ENCODE measurements at places on chromosomes 7 and 10. TPM values are rescaled to one million over a fixed set of nuclear protein-coding genes. Genes with fewer than 3 reads are reported as not detected.

SYT15B gene
- 2.0 TPM for total RNA-seq

DNA sequence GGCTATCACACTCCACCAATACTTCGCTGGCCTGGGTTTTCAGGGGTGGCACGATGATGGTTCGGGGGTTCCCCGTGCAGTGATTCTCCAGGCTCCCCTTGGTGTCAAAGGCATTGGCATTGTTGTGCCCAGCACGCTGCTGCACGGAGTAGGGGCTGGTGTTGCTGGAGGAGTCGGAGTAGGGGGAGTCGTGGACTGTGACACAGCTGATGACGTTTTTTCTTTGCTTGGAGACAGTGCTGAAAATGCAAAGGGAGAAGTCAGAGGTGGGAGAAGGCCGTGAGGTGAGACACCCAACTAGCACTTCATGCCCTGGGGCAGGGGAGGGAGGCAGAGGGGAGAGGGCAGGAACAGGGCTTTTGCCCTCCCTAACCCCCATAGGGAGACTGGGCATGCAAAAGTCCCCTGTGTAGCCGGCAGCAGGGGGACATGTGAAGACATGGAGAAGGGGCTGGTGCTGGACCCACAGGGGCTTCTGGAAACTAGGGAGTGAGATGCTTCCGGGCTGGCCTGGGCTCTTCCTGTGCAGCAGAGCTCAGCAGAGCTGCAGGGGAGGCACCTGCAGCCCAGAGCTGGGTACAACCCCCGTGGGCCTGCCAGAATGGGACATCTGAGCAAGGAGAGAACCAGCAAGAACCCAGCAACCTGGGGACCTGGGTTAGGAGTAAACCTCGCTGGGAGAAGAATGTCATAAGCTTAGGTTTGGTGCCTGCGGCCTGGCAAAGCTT is 60.5 kb downstream of the CLEC2L start:
- H3K27me3 ChIP-seq, result no peaks in the 10 kb centered on the region
- H3K36me3 ChIP-seq, result peaks cover 100% of the 10 kb centered on the region
- no peak for DNase-seq
- H3K4me1 ChIP-seq, result no peaks in the 10 kb centered on the region
- H3K27ac ChIP-seq, result no peak overlapping the region

EPHA1 gene
- 87.5 TPM for total RNA-seq

GRCh38 chr7:42342381-42342780 is 105.4 kb upstream of the GLI3 start:
- H3K4me3 ChIP-seq, result no peak overlapping the region
- H3K27ac ChIP-seq, result no peak overlapping the region
- H3K4me1 ChIP-seq, result peaks cover 9% of the 10 kb centered on the region
- no peaks in the 10 kb centered on the region for H3K27me3 ChIP-seq
- no peak for DNase-seq

DNA sequence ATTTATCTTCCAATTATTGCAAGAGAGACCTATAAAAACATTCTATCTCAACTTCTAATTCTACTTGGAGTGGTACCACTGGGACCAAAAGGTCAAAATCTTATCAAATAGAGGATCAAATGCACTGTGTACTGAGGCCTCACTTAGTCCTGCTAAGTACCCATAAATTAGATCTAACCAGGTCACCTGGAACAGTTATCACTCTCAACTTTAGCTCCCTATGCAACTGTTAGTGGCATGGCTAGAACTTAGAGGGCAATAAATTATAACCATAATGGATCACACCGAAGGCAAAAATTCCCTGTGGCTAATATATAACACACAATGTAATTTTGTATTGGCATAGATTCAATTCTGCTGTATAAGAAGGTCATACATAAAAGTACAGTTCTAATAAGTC is 428.9 kb downstream of the PCDH15 start:
- H3K27ac ChIP-seq, result no peak overlapping the region
- H3K27me3 ChIP-seq, result no peaks in the 10 kb centered on the region
- H3K4me3 ChIP-seq, result no peak overlapping the region

GDF2 gene
- not detected for total RNA-seq

PAX4 gene
- total RNA-seq, result not detected

DNA sequence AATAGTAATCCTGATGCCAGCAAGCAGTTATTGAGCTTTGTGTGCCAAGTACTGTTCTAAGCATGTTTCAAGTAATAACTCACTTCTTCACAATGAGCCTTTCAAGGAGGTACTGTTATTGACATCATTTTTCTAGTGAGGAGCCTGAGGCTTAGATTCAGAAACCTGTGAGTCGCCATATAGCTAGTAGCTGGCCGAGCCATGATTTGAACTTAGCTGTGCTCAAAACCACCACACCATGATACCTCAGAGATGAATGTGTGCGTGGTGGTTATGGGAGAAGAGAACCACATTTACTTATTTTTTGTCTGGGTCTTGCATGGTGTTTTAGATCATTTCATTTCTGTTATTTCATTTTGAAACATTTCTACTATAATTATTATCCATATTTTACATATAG is 578.9 kb downstream of the AUTS2 start:
- no peak overlapping the region for H3K27ac ChIP-seq
- DNase-seq, result no peak
- H3K27me3 ChIP-seq, result no peaks in the 10 kb centered on the region
- peaks cover 3% of the 10 kb centered on the region for H3K4me1 ChIP-seq
- no peaks in the 10 kb centered on the region for H3K36me3 ChIP-seq
- H3K4me3 ChIP-seq, result no peak overlapping the region

DNA sequence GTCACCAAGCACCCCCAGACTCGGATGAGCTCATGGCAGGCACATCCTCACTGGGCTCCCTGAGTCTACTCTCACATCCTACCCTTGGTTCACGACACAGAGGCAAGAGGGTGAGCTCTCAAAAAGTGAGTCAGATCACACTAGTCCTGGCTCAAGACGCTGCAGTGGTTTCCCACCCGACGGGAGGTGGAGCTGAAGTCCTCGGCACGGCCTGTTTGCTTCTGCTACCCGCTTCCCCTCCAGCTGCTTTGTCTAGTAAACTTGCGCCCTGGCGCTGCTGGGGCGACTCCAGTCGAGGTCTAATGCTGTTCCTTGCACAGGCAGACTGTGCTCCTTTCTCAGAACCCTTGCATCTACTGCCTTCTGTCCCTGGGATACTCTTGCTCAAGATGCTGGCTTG is 13.5 kb upstream of the SFMBT2 start:
- no peak overlapping the region for H3K4me3 ChIP-seq
- H3K27me3 ChIP-seq, result no peaks in the 10 kb centered on the region
- no peak for DNase-seq

ASB10 gene
- total RNA-seq, result not detected

RINT1 gene
- total RNA-seq, result 16.7 TPM

GRCh38 chr7:117839507-117839906 is 33.7 kb downstream of the CTTNBP2 start:
- no peak for DNase-seq
- H3K4me3 ChIP-seq, result no peak overlapping the region
- peaks cover 16% of the 10 kb centered on the region for H3K4me1 ChIP-seq
- no peaks in the 10 kb centered on the region for H3K36me3 ChIP-seq
- H3K27ac ChIP-seq, result no peak overlapping the region

DNA sequence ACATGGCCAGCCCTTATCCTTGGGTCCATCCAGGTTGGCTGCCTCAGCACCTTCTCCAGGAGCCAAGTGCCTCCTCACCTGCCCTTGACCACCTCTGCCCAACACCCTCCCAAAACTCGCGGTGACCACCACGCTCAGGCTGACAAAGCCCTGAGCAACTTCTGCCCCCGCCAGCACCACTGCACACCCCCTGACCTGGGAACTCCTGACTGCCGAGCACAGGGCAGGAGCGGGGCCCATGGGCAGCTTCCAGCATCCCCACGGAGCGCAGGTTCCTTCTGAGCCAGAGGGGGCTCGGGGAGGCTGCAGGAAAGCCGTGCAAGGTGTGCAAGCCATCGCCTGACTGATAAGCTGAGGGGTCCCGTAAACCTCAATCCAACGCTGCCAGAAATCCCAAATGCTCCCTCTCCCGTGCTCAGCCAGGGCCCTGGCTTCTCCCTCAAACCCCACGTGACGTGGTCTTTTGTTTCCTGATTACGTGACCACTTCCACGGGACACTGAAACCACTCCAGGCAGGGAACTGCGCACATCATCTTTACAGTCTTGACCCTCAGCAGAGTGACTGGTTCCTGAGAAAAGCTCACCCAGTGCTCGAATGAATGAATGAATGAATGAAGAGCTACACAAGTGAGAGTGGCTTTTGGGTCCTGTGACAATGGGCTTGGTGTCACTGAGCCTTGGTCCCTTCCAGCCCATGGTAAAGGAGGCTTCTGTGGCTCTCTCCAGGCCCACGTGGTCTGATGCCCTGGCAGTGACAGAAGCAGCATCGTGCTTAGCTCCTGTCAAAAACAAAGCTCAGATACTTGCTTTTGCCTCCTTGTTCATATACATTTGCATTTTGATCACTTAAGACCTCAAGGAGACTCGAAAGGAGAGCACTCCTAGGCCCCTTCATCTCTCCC is 249.8 kb upstream of the PPP2R2D start:
- no peak overlapping the region for H3K27ac ChIP-seq
- no peaks in the 10 kb centered on the region for H3K27me3 ChIP-seq
- DNase-seq, result no peak
- no peaks in the 10 kb centered on the region for H3K36me3 ChIP-seq

- no peak for DNase-seq
- no peaks in the 10 kb centered on the region for H3K4me1 ChIP-seq
- H3K27me3 ChIP-seq, result no peaks in the 10 kb centered on the region
- no peaks in the 10 kb centered on the region for H3K36me3 ChIP-seq
- H3K27ac ChIP-seq, result no peak within 1 kb of the TSS
Measured at GRCh38 chr7:111090846-111091245, at the start of gene LRRN3. Gene LRRN3 (plus strand): TSS chr7:111091127. CDS start chr7:111122773, 31,646 bp downstream.

OR6V1 gene
- total RNA-seq, result not detected

- H3K27ac ChIP-seq, result no peak overlapping the region
- H3K4me3 ChIP-seq, result no peak overlapping the region
- no peak for DNase-seq
- no peaks in the 10 kb centered on the region for H3K4me1 ChIP-seq
- H3K36me3 ChIP-seq, result no peaks in the 10 kb centered on the region
- no peaks in the 10 kb centered on the region for H3K27me3 ChIP-seq
Measured at GRCh38 chr10:31875608-31876007, 53.0 kb downstream of the ARHGAP12 start.

DNA sequence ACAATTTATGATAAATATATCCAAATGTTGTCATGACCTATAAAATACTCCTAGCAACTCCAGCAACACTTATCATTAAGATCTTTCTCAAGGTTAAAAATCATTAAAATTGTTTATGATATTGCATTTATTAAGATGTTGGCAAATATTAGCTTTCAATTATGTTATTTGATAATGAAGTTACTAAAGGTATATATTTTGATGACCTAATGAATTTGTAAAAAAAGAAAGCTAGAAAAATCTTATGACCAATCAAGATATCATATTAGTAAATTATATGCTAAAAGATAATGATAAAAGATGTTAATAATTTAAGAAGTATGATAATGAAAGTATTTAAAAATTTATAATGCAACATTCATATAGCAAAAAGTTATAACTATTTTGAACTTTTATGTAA is 66.3 kb upstream of the RAB18 start:
- H3K27ac ChIP-seq, result no peak overlapping the region
- no peaks in the 10 kb centered on the region for H3K27me3 ChIP-seq
- H3K36me3 ChIP-seq, result no peaks in the 10 kb centered on the region
- H3K4me3 ChIP-seq, result no peak overlapping the region

PAPSS2 gene
- total RNA-seq, result 13.3 TPM

DNA sequence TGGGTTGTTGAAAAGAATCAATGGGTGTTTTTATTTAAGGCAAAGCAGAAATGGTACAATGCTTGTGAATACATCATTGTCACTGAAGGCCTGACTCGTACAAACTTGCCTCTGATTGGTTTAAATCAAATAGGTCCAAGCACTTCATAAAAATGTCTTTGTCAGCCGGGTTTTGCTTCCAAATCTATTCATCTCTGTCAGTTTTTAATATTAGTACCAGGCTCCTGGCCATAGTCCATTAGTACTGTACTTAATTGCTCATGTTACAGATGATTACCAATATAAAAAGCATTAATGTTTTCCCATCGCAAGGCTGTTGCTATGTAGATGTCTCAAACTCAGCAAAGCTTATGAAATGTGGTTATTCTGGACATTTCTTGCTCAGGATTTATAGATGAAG is 171.9 kb downstream of the ARID5B start:
- peak overlapping the region; percentile 40 for H3K27ac ChIP-seq
- H3K36me3 ChIP-seq, result peaks cover 64% of the 10 kb centered on the region
- peaks cover 76% of the 10 kb centered on the region for H3K4me1 ChIP-seq
- H3K4me3 ChIP-seq, result no peak overlapping the region
- H3K27me3 ChIP-seq, result no peaks in the 10 kb centered on the region

CDC14C gene
- total RNA-seq, result not detected

DNA sequence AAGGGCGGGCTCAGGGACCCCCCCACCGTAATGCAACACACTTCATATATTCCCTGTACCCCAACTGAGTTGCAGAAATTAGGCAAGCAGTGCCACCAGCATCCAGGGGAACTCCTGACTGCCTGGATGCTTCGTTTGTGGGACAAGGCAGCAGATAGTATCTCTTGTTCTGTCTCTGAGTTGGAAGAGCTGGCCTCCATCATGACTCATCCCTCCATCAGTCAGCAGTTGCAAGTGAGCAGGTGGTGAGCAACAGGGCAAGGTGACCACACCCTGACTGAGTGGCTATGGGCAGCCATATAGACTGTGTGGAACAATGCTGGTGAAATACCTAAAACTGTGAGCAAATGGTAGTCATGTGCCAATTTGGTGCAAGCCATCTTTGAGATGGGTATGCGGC is 22.8 kb upstream of the ADAMTS14 start:
- peaks cover 3% of the 10 kb centered on the region for H3K4me1 ChIP-seq
- H3K36me3 ChIP-seq, result no peaks in the 10 kb centered on the region
- H3K27ac ChIP-seq, result no peak overlapping the region
- DNase-seq, result no peak

DNA sequence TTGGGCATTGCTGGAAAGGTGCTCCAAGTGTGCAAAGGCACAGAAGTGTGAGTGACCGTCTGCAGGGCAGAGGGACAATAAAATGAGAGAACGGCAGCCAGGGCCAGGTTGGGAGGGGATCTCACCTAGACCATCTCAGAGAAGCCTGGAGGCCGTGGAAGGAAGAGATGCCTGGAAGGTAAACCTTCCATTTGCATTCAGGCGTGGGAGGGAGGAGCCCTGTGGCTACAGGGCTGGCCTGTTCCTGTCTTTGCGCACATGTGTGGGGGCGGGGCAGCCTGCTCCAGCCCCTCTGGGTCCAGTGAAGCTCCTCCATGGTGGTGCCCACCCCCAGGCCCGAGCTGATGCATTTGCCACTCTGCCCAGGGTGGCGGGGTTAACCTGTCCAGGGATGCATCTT is 473.6 kb upstream of the MGMT start:
- H3K27ac ChIP-seq, result no peak overlapping the region
- no peaks in the 10 kb centered on the region for H3K36me3 ChIP-seq
- DNase-seq, result no peak
- H3K27me3 ChIP-seq, result no peaks in the 10 kb centered on the region
- H3K4me3 ChIP-seq, result no peak overlapping the region
- H3K4me1 ChIP-seq, result no peaks in the 10 kb centered on the region
